Fibroblast of the aortic adventitia (primary cell): ENCODE measurements at places on chromosomes 12 and 14. TPM values are rescaled to one million over a fixed set of nuclear protein-coding genes. Genes with fewer than 3 reads are reported as not detected.

The MYH6 gene
- not detected in 2 replicates for total RNA-seq

The CLEC2B gene
- total RNA-seq: 16.5 and 58.1 TPM in 2 replicates

The BDKRB1 gene
- total RNA-seq: 6.9 TPM in 1 of 2 replicates, not detected in the other

The NELL2 gene
- total RNA-seq: 0.36 and 4.6 TPM in 2 replicates

The TCP11L2 gene
- 36.1 and 42.4 TPM in 2 replicates for total RNA-seq

The TAS2R8 gene
- 0.45 TPM in 1 of 2 replicates, not detected in the other for total RNA-seq

The TCL1A gene
- total RNA-seq: not detected in 2 replicates

The DHRS2 gene
- 1.1 TPM in 1 of 2 replicates, not detected in the other for total RNA-seq

The NIN gene
- total RNA-seq: 33.4 and 62.8 TPM in 2 replicates

The CLEC1B gene
- total RNA-seq: not detected in 2 replicates

The NTS gene
- total RNA-seq: 0.09 TPM in 1 of 2 replicates, not detected in the other

The PPP1R36 gene
- total RNA-seq: 0.18 TPM in 1 of 2 replicates, not detected in the other

The CEBPE gene
- total RNA-seq: not detected in 2 replicates

The FAM90A1 gene
- not detected in 2 replicates for total RNA-seq

The TPPP2 gene
- not detected in 2 replicates for total RNA-seq

The C12orf50 gene
- not detected in 2 replicates for total RNA-seq

The KLRG1 gene
- 1.2 TPM in 1 of 2 replicates, not detected in the other for total RNA-seq

The GARIN6 gene
- not detected in 2 replicates for total RNA-seq

The CCDC197 gene
- not detected in 2 replicates for total RNA-seq

The PRDM4 gene
- total RNA-seq: 34.3 and 38.7 TPM in 2 replicates

The TC2N gene
- 0.16 and 1.6 TPM in 2 replicates for total RNA-seq

The KERA gene
- not detected in 2 replicates for total RNA-seq

The ART4 gene
- 0.36 TPM in 1 of 2 replicates, not detected in the other for total RNA-seq

The REP15 gene
- 1.1 and 3.5 TPM in 2 replicates for total RNA-seq

The RAD9B gene
- total RNA-seq: 2.3 and 5.5 TPM in 2 replicates

The TTC6 gene
- 0.16 and 0.36 TPM in 2 replicates for total RNA-seq

The ZNF385A gene
- total RNA-seq: 0.99 and 1.6 TPM in 2 replicates

The TTC9 gene
- total RNA-seq: 0.16 and 0.45 TPM in 2 replicates

The RTL1 gene
- total RNA-seq: not detected in 2 replicates

The KRT83 gene
- total RNA-seq: not detected in 2 replicates

The SGPP1 gene
- 8.3 and 34.4 TPM in 2 replicates for total RNA-seq

The FLVCR2 gene
- 0.90 and 1.1 TPM in 2 replicates for total RNA-seq

The CFAP73 gene
- total RNA-seq: not detected in 2 replicates

The RFX4 gene
- not detected in 2 replicates for total RNA-seq

The MEG3 gene
- total RNA-seq: 155 and 168 TPM in 2 replicates

The CERS5 gene
- total RNA-seq: 20.0 and 32.7 TPM in 2 replicates

The NUDT14 gene
- 11.7 and 25.3 TPM in 2 replicates for total RNA-seq

The RNASE1 gene
- total RNA-seq: 1.7 TPM in 1 of 2 replicates, not detected in the other

The GLIPR1L1 gene
- not detected in 2 replicates for total RNA-seq

The SLCO1B3 gene
- not detected in 2 replicates for total RNA-seq

The NKX2-1 gene
- total RNA-seq: not detected in 2 replicates

The AICDA gene
- not detected in 2 replicates for total RNA-seq

The POTEG gene
- not detected in 2 replicates for total RNA-seq

The HCAR2 gene
- 0.25 TPM in 1 of 2 replicates, not detected in the other for total RNA-seq

The HCAR3 gene
- total RNA-seq: 0.41 TPM in 1 of 2 replicates, not detected in the other

The ANKRD33 gene
- 0.09 TPM in 1 of 2 replicates, not detected in the other for total RNA-seq

The NID2 gene
- total RNA-seq: 146 and 370 TPM in 2 replicates

The HOXC10 gene
- total RNA-seq: 0.25 TPM in 1 of 2 replicates, not detected in the other

The SLC6A12 gene
- total RNA-seq: not detected in 2 replicates

The CD9 gene
- total RNA-seq: 56.2 and 407 TPM in 2 replicates

The KRT84 gene
- not detected in 2 replicates for total RNA-seq

The KIF26A gene
- under 0.01 TPM in 1 of 2 replicates, not detected in the other for total RNA-seq

The KRT74 gene
- not detected in 2 replicates for total RNA-seq

The OTOGL gene
- 0.16 and 0.27 TPM in 2 replicates for total RNA-seq

The DGKA gene
- total RNA-seq: 50.6 and 62.1 TPM in 2 replicates

The PIK3C2G gene
- 0.09 TPM in 1 of 2 replicates, not detected in the other for total RNA-seq
